ENCODE measurements at places on chromosomes 12 and 14. TPM values are rescaled to one million over a fixed set of nuclear protein-coding genes. Genes with fewer than 3 reads are reported as not detected.
A peak's percentile ranks its signal among the peaks of the same experiment; 100 is the strongest.

DNA sequence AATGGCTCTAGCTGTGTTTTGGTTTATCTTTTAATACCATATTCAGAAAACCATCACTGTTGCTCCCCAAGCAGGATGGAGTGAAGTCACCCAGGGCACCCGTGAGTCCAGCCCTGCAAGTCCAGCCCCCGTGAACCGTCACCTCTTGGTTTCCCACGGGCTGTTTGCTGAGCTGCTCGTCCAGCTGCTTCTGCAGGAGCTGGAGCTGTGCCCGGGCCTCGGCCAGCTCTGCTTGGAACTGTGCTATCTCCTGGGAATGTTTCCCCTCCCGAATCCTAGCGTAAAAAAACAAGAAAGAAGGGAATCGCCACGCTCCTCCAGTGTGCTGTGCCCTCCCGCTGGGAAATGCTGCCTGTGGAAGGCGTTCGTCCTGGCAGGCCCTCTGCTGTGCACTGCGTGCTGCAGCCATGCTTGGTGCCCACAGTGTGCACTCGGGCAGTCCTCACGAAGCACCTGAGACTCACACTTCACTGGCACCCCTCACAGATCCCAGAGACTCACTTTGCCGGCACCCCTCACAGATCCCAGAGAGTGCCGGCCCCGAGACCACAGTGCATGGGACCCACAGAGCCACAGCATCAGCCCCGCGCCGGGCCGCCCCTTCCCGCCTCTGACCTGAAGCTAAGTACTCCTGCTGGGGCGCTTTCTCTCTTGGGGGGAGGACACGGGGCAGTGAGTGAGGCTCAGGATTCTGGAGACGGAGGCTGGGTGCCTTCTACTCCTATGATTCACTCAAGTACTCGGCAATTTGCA, 15.4 kb upstream of the ANKLE2 start:
- no peak for DNase-seq

Gene TUBA1C
- 305 TPM for total RNA-seq

DNA sequence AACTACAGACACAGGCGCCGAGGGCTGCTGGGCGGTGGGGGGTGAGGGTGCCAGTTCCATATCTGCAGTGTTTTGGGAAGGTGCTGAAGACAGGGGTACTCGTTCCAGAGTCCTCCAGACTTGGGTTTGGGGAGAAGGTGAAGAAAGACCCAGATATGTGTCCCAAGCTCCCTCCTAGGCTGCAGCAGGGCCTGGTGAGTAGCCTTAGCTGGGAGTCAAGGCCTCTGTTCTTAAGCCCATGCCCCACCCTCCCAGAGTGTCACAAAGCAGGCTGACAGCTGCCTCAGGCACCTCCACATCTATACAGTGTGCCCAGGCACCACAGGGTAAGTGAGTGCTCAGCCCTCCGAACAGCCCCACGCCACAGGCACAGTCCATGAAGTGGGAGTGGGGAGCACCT, 4.3 kb downstream of the NCKAP5L start:
- DNase-seq: no peak

Gene ALX1
- total RNA-seq: not detected

DNA sequence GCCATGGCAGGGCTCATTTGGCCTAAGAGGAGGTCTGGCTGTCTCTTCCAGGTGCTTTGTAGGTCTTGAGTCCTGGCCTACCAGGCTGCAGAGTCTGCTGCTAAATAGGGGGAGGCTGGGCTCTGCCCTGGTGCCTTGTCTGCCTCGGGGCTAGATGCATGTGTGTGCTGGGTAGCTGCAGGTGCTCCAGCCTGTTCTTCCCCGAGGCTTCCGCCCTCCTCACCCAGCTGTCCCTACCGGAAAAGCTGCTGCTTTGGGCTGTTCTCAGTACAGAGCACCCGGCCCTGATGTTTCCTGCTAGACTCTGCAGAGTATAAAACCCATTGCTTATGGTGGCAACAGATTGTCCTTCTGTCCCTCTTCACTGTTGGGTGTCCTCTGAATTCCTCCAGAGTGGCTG, 37.7 kb downstream of the RAB35 start:
- DNase-seq: peak; percentile 70

DNA sequence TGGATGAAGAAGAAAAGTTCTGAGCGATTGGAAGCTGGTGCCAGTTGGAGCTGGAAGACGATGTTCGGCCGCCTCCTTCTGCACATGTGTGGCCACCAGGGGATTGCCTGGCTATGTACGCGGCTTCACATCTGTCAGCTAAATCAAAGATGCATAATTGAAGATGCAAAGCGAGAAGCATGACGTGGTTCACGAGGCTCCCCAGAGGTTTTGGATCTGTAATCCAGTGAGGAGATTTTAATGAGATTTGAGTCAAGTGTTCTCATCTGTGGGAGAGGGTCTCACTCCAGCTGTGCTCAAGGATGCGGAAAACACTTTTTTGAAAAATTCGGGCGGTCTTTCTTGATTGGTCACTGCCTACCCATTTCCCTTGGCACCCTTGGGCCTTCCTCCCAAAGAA, 94.6 kb downstream of the PAX9 start:
- no peak for DNase-seq

- DNase-seq: no peak
Observed at GRCh38 chr12:105672121-105672975, 341.9 kb downstream of the C12orf75 start.

Gene SERPINA3
- total RNA-seq: not detected

- DNase-seq: no peak
Observed at GRCh38 chr12:121135320-121135719, 2.6 kb downstream of the P2RX7 start.

DNA sequence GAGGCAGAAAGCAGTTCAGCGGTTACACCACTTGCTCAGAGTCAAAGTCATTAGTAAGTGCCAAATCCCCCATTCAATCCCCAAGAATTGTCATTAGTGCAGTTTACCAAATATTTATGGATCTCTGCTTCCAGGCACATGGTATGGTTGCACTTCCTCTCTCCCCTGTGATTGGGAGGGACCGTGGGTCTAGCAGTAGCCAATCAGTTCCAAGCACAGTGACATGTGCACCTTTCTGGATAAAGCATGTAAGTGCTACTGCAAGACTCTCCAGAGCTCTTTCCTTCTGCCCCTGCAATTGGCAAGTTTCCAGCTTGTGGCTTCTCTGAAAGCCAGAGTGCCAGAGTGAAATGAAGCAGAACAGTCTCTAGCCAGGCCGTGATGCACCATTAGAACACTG, 85.3 kb upstream of the FLRT2 start:
- no peak for DNase-seq

GRCh38 chr14:25132732-25133422, 82.9 kb upstream of the STXBP6 start:
- peak; percentile 84 for DNase-seq

Gene PLEKHG7
- total RNA-seq: not detected

Gene GLI1
- total RNA-seq: 1.2 TPM

GRCh38 chr12:25875661-25876060, 82.8 kb upstream of the RASSF8 start:
- DNase-seq: no peak

- no peak for DNase-seq
Observed at GRCh38 chr12:9717070-9717925, 15.6 kb downstream of the CLECL1 start.

DNA sequence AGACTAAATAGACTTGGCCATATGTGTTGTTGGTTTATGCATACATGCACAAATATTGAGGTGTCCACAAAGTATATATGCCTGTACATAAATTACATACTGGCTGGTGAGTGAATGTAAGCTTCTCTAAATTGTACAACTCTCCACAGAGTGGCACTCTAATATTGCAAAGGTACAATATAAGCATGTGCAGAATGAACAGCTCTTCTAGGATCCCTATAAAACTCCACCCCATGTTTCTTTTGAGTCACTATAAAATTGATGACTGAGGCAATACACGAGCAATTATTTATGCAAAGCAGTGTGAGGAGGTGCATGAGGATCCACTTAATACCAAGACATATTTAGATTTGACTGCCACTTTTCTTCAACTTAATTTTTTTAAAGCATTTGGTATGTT, 172.2 kb downstream of the NAV3 start:
- DNase-seq: no peak

- DNase-seq: no peak
Observed at GRCh38 chr12:94769047-94769420, 118.7 kb upstream of the TMCC3 start.

Gene MMP14
- 3.2 TPM for total RNA-seq

DNA sequence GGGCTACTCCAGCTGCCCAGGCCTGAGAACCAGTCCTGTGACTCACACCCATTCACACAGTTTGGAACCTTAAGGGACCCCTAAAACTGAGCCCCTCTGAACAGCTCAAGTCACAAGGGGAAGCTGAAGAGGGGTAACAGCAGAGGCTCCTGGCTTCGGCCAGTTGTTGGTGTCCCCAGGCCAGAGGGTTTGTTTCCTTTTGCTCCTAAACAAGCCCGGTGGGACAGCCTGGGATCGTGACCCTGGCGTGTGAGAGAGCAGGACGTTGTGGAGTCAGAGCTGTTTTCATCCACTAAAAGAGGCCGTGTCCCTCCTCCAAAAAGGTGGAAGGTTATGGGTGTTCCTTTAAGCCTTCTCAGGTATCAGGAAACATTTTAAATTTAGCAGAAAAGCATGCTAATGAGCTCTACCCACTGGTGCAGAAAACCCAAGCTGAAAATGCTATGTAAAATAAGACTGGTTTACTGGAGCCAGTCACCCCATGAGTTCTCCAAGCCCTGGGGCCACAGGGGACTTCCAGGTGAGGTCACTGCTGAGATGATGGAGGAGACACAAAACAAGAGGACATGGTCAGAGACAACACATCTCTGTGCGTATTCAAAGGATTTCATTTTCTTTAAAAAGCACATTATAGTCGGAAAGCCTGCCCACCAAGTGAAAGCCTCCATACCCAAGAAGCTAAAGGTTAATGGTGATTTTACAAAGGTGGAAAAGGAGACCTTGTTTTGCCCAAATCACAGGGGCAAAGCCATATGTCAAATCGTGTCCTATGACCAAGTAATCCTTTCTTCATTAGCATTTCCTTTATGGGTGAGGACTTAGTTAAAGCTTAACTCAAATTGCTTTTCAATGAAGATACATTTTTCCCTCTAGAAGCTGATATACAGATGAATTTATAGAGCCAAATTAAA, 14.1 kb downstream of the PRKAB1 start:
- DNase-seq: peak; percentile 66

Gene HOXC11
- not detected for total RNA-seq

Gene SPTSSA
- total RNA-seq: 20.3 TPM

DNA sequence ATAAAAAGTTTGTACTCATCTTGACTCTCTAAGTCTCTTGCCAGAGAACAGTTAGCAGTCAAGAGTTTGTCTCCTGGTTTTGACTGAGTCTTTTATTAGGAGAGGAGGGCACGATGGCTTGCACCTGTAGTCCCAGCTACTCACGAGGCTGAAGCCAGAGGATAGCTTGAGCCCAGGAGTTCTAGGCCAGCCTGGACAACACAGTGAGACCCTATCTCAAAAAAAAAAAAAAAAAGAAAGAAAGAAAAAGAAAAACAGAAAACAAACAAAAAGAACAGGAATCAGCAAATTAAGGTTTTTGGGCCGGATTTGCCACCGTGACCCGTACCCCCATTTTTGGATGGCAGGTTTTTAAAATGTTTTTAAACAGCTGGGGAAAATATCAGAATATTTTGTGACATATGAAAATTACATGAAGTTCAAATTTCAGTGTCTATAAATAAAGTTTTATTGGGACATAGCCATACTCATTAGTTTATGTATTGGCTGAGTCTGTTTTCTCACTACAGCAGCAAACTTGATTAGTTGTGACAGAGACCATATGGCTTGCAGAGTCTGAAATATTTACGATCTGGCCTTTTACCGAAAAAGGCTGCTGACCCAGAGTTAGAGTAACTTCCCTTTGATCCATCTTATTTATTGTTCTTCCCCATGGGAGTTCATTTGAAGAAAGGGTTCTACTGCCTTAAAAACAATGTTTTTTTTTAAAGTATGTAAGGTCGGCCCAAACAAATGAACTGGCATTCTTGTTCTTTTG, 31.2 kb downstream of the VEZT start:
- no peak for DNase-seq

- no peak for DNase-seq
Observed at GRCh38 chr14:72033365-72033764, 101.1 kb downstream of the RGS6 start.

Gene CPNE6
- not detected for total RNA-seq

Gene NGB
- total RNA-seq: not detected

Gene PTGDR
- 0.33 TPM for total RNA-seq

DNA sequence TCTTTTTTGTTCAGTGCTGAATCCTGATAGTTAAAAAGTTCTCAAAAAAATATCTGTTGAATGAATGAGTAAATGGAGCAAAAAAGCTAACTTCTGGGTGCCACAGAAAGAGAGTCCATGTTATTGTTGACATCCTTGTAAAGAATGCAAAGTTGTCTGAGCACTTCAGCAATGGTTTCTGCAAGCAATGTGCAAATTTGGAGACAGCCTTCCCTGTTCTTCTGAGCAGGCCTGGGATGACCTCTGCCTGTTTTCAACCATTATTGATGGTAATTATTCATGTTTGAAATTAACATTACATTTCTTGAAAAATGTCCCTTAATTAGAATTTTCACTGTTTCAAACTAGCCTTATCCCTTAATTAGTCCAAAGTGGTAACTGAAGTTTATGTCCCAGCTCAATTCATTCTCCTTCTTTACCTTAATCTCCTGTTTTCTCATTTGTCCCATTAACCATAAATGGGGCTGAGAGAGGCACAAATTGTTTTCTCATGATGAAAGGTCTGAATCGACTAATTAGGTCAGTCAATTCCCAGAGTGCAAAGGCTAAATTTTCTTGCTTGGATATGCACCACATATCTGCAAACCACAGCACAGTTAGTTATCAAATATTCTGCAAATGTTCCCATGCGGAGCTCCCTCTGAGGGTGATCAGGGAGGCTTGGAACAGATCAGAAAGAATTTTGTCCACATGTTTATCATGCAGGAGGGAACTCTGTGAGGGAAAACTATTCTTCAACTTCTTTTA, 139.4 kb upstream of the KRR1 start:
- no peak for DNase-seq

DNA sequence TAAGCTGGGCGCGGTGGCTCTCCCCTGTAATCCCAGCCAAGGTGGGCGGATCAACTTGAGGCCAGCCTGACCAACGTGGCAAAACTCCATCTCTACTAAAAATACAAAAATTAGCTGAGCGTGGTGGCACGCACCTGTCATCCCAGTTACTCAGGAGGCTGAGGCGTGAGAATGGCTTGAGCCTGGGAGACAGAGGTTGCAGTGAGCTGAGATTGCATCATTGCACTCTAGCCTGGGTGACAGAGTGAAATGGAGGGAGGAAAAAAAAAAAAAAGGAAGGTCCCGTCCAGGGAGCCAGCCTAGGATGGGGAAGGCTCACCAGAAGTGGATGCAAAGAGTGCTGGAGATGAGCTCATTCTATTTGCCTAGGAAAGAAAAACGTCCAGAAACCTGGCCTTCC, 1.9 kb upstream of the CD27 start:
- DNase-seq: no peak
